Epithelial cell of esophagus (primary cell): ENCODE measurements at places on chromosomes 6 and 20.

- DNase-seq: peak; percentile 38
Measured at GRCh38 chr6:95099410-95099809, 477.9 kb upstream of the MANEA start.

- no peak for DNase-seq
Measured at GRCh38 chr20:24959591-24960301, 10.7 kb downstream of the CST7 start.

DNA sequence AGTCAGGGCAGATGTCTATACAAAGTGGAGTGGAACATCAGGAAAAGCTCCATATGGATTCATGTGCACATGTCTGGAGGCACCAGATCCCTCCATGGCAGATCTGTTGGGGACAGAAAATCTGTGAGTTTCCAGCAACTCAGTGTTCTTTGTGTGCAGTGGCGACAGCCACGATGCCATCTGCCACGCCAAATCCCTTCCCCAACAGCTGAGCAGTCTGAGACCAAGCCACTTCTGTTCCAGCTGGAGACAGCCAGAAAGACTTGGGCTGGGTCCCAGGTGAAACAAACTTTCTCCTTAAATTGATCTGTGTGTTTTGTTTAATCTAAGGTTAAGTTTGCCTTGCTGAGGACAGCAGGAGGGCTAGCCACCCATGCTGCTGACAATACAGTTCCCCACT lies 22.9 kb downstream of the FKBP1A start:
- DNase-seq: no peak

- no peak for DNase-seq
Measured at GRCh38 chr20:18831830-18832499, 18.4 kb downstream of the SCP2D1 start.

DNA sequence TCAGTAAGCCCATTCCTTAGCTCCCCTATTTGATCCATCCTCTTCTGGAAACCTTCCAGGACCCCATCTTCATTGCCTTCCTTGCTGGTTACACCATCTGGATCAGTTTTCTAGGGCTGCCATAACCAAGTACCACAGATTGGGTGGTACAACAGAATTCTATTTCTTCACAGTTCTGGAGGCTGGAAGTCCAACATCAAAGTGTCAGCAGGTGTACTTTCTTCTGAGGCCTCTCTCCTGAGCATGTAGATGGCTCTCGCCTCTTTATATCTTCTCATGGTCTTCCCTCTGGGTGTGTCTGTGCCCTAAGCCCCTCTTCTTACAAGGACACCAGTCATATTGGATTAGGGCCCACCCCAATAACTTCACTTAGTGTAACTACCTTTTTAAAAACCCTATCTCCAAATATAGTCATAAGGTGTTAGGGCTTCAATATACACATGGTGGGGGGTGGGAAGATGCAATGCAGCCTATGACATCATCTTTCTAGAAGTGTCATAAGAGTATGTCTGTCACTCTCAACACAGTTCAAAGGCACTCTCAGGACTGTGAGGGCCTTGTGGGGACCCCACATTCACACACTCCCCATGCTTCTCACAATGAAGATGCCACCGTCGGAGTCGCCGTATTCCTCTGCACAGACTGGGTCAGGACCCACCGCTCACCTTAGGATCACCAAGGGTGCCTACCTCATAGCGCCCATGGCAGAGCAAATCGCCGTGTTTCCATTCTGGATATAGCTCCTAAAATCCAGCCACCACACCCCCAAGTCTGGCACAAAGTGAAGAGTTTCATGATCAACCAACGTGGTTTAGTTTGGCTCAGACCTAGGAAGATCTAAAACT lies 12.2 kb upstream of the PRND start:
- DNase-seq: no peak

DNA sequence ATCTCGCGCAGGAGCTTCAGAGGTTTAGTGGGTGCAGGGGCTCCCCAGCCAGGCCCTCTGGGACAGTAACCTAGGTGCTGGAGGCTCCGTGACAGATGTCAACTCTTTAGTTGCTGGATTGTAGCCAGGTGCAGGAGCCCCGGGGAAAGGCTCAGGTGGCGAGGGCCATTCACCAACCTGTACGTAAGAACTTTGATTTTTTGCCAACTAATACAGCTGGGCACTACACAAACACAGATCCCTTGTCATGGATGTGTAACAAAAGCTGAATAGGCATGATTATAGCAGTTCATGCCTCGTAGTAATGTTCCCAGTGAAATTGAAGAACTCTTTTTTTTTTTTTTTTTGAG lies 82.6 kb downstream of the CDC5L start:
- peak; percentile 61 for DNase-seq

GRCh38 chr6:26592649-26593048 lies 4.1 kb upstream of the ABT1 start:
- DNase-seq: no peak

- no peak for DNase-seq
Measured at GRCh38 chr6:49639177-49639817, 2.7 kb upstream of the RHAG start.

DNA sequence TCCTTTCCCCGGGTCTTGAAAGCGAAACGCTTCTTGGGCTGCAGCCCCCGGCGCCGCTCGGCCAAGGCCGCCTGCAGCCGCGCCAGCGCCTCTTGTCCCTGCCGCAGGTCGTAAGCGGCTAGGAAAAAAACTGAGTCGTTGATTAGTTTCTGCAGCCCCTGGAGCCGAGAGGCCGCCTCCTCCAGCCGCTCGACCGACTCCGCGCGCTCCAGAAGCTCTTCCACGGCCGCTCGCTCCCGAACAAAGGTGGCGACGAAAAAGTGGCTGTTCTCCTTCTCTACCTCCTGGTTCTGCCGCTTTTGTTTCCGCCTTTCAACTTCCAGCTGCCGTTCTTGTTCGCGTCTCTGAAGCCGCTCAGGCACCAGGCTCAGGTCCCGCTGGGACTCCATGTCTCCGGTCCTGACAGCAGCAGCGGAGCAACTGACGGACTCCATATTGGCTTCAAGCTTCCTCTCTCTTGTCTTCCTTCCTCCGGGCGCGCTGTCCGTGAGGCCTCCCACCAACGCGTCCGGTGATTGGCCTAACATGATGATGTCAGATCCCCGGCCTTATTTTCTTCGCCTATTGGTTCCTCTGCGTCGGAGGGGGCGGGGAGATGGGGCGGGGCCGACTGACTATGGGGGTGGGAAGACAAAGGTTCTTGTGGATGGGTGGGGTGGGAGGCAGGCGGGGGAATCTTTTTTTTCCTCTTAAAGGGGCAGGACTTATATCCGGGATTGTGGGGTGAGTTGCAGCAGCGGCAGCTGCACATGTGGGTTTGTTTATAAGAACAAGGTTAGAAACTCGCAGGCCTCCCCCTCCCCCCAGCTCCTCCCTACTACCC lies at the start of gene TBCC:
TSS of gene TBCC (minus strand) at position 464 of the 823 bp plus-strand sequence. CDS start at position 434, 30 bp downstream.
- peak; percentile 99 for DNase-seq
